GM23338 (cell line): ENCODE measurements at places on chromosomes 3 and 15. TPM values are rescaled to one million over a fixed set of nuclear protein-coding genes. Genes with fewer than 3 reads are reported as not detected.

DNA sequence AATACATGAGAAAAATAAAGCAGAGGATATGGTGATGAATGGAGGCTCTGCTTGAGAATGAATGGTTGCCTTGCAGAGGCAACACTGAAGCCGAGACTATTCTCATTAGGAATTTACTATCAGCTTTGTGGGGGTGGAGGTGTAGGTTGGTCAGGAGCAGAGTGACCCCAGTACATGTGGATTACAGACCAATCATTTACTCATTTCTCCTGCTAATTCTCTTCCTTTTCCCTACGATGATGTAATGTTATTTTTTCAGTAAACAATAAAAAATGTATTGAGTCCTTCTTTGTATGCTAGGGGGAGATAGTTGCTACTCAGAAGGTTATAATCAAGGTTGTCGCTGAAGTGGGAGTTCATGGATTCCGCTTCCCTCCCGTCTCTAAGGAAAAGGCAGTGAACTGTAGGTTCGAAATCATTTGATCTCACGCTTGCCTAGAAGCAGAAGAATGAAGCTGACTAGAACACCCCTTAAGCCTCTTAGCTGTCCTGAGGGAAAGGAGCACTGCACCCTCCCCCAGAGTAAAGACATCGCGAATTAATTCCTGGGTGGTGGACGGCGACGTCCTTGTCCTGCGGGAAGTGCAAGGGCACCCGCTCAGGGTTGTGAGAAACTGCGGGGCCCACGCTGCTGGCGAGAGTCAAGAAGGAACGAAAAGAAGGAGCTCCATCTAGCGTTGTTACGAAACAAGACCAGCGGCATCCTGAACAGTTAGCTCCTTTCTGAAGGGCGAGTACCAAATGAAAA is 213.2 kb upstream of the PFN2 start:
- H3K27ac ChIP-seq: no peak overlapping the region
- no peaks in the 10 kb centered on the region for H3K36me3 ChIP-seq
- DNase-seq: peak; percentile 92
- H3K27me3 ChIP-seq: 0 out of 2 replicates have a peak, but pooled peaks cover 4% of the 10 kb centered on the region
- H3K4me3 ChIP-seq: peak overlapping the region; percentile 53
- peaks cover 10% of the 10 kb centered on the region for H3K4me1 ChIP-seq

DNA sequence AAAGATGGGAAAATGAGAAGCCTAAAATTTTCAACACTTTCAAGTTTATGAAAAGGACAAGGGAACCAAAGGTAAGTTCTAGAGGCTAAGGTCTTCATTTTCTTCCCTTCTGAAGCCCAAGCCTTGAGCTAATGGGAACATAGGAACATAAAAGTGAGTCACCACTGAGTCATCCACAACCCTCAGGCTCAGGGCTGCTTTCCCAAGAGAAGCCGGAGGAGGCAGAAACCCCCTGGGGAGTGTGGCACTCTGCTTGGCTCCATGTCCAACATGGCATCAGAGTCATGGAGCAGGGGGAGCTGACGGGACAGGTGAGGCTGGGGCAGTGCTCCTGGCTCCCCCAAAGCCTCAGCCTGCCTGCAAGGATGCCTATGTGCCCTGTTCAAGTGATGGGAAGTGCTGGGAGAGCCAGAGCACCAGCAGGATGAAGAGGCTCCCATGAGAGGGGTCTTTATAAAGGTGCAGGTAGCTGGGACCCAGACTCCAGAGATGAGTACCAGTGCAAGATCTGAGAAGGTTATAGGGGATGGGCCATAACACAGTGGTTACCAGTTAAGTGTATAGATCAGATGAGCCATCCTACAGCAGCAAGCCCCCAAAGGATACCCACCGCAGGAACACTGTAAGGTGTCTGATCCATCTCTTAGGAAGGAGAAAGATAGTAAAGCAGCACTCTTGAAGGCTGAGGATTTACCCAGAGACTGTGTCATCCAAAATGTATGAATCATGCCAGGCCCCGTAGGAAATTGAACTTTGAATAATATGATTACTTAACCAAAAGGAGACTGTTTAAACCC is 31.8 kb upstream of the RYR3 start:
- no peak overlapping the region for H3K27ac ChIP-seq
- H3K4me3 ChIP-seq: peak overlapping the region; percentile 8; the same call in 1 of the 2 replicates
- DNase-seq: peak; percentile 40
- no peaks in the 10 kb centered on the region for H3K27me3 ChIP-seq
- H3K4me1 ChIP-seq: peaks cover 24% of the 10 kb centered on the region

GRCh38 chr3:186173224-186173815 is 64.4 kb upstream of the ETV5 start:
- H3K27me3 ChIP-seq: no peaks in the 10 kb centered on the region
- no peaks in the 10 kb centered on the region for H3K4me1 ChIP-seq
- H3K4me3 ChIP-seq: no peak overlapping the region
- DNase-seq: no peak

- H3K27me3 ChIP-seq: no peaks in the 10 kb centered on the region
- H3K4me3 ChIP-seq: no peak overlapping the region
- H3K36me3 ChIP-seq: peaks cover 4% of the 10 kb centered on the region; the same call in 1 of the 2 replicates
- no peak for DNase-seq
- peaks cover 10% of the 10 kb centered on the region; the same call in 1 of the 2 replicates for H3K4me1 ChIP-seq
Observed at GRCh38 chr15:77457905-77458265, 37.2 kb downstream of the HMG20A start.

- DNase-seq: no peak
- no peaks in the 10 kb centered on the region for H3K27me3 ChIP-seq
- H3K36me3 ChIP-seq: no peaks in the 10 kb centered on the region
- H3K4me1 ChIP-seq: no peaks in the 10 kb centered on the region
- H3K27ac ChIP-seq: no peak overlapping the region
- no peak overlapping the region for H3K4me3 ChIP-seq
Observed at GRCh38 chr3:161848376-161848775, 351.8 kb downstream of the OTOL1 start.

DNA sequence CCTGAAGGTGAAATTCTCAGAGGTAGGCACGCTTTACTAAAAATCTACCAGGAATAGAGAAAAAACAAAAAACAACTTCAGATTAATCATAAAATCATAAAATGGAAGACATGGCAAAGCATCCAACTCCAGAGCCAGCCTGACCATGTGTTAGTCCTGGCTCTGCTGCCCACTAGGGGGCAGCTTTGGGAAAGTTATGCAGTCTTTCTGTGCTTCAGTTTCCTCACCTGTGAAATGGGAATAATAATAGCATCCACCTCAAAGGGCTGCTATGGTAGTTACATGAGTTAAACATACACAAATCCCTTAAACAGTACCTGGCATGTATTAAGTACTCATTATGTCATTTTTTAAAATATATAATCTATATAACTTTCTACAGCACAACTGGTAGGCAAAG is 52.3 kb downstream of the WNT5A start:
- no peak overlapping the region for H3K4me3 ChIP-seq
- no peaks in the 10 kb centered on the region for H3K27me3 ChIP-seq
- no peaks in the 10 kb centered on the region for H3K4me1 ChIP-seq
- peak; percentile 81 for DNase-seq
- no peak overlapping the region for H3K27ac ChIP-seq

DNA sequence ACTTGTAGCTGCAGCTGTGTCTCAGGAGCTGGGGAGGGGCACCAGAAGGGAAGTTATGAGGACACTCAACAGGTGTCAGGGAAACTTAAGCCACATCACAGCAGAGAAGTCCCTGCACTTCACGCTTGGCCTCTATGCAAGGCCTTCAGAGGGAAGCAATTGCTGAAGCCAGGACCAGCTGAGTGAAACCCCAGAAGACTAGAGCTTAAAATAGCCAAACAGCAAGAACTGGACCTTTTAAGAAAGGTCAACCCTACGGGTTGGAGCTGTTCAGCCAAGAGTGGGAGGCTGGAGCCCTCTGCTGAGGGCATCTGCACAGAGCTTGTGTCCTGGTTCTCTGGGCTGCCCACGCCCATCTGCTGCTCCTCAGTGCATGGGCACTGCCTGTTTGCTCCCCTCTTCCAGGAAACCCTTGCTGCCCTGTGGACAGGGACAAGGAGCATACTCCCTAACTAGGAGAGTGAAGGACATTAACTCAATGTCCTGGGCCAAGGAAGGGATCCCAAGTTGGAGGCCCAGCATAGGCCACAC is 3.9 kb upstream of the GRAMD2A start:
- H3K36me3 ChIP-seq: peaks cover 64% of the 10 kb centered on the region
- H3K4me3 ChIP-seq: no peak overlapping the region
- 0 out of 2 replicates have a peak, but pooled peaks cover 9% of the 10 kb centered on the region for H3K4me1 ChIP-seq

DNA sequence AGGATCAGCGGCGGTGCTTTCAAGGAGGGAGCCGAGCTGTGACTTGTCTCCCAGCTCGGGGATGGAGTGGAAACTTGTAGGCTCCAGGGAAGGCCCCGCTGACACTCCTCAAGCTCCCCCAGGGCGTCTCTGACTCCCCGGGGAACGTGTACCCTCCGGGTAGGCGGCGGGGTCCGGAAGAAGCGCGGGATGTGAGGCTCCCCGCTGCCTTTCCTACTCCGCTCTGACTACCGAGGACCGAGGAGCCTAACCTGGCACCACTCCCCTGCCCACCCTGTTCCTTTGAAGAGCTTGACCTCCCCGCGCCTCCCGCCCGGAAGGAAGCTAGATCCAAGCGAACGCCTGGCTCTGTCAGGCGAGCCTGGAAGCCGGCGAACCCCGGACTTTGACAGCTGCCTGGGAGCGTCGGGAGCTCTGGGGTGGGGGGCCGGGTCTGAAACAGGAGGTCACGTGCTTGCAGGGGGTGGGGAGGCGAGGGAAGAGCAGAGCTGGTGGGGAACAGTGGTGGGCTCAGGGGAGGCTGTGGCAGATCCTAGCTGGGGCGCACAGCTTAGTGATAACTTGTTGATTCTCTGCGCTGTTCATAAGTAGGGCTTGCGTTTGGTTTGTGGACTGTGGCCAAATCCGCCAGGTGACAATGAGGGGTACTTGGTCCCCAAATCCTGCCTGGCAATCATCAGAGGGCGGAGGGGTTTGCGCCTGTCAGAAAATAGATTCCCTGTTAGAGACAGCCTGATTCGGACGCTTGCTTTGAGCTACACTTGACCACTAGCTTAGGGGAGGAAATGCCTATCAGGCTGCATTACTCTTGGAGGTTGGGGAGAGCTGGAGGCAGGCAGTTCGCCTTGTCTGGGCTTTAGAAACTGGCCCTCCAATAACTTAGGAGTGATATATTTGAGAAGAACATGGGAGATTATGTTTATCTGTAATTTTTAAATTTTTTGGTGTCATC is 1.2 kb downstream of the CLSTN2 start:
- peaks cover 37% of the 10 kb centered on the region for H3K27me3 ChIP-seq
- peak; percentile 71 for DNase-seq
- H3K4me1 ChIP-seq: no peaks in the 10 kb centered on the region; the same call in 1 of the 2 replicates
- no peaks in the 10 kb centered on the region for H3K36me3 ChIP-seq

DNA sequence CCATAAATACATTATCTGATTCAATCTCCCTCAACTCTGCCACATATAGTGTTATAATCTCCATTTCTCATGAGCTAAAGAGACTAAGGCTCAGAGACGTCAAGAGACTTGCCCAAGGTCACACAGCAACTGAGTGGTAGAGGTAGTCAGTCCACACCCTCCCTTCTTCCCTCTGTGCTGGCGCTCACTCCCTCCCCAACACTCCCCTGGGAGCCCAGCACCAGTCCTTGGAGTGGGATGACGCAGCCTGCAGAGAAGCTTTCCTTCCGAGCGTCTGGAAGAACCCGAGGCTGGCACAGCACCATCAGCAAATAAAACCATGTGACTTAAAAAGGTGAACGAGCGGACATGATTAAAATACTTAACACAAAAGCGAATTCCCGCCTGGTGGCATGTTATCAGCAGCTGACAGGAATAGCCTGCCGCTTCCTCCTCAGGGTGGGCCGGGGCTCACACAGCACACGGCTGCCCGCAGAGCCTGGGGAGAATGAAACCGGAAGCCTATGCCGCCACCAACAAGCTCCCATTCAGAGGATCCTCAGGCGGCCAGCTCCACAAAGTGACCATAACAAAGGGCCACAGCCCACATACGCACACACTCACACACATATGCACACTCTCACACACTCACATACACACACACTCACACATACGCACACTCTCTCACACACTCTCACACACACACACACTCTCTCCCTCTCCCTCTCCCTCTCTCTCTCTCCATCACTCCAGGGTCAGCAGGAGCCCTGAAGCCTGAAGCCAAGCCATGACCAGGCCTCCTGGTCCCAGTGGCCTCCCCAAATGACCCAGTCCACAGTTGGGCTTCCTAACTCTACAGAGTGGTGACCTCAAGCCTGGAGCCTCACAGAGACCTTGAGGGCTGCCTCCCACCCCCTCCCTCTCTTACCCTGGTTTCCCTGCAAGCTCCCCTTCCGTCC is 120.5 kb downstream of the XXYLT1 start:
- no peaks in the 10 kb centered on the region for H3K36me3 ChIP-seq
- peak; percentile 85 for DNase-seq
- peaks cover 69% of the 10 kb centered on the region for H3K4me1 ChIP-seq
- H3K4me3 ChIP-seq: peak overlapping the region; percentile 41
- H3K27ac ChIP-seq: peak overlapping the region; percentile 97
- no peaks in the 10 kb centered on the region for H3K27me3 ChIP-seq

DNA sequence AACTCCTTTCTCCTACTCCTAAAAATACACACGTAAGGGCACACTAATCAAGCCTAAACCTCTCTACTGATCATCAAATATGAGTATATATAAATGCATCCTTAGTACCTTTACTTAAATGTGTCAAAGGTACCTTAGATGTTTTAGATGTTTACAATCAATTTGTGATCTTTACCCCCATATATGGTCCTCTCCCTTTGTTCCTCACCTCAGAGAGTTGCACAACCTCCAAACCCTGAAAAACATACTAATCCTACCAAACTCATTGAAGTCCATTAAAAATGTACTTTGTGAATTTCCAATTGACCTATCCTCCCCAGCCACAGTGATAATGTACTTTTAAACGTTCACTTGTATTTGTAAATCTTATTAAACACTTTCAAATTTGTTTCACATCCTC is 249.1 kb downstream of the STAG1 start:
- no peak overlapping the region for H3K27ac ChIP-seq
- H3K27me3 ChIP-seq: no peaks in the 10 kb centered on the region
- H3K4me3 ChIP-seq: no peak overlapping the region
- no peaks in the 10 kb centered on the region for H3K4me1 ChIP-seq
- H3K36me3 ChIP-seq: no peaks in the 10 kb centered on the region
- DNase-seq: no peak

GRCh38 chr3:98972720-98973119 is 71.2 kb upstream of the DCBLD2 start:
- no peak overlapping the region for H3K27ac ChIP-seq
- no peaks in the 10 kb centered on the region for H3K27me3 ChIP-seq
- no peak overlapping the region for H3K4me3 ChIP-seq
- no peaks in the 10 kb centered on the region for H3K4me1 ChIP-seq
- H3K36me3 ChIP-seq: no peaks in the 10 kb centered on the region; the same call in 1 of the 2 replicates

DNA sequence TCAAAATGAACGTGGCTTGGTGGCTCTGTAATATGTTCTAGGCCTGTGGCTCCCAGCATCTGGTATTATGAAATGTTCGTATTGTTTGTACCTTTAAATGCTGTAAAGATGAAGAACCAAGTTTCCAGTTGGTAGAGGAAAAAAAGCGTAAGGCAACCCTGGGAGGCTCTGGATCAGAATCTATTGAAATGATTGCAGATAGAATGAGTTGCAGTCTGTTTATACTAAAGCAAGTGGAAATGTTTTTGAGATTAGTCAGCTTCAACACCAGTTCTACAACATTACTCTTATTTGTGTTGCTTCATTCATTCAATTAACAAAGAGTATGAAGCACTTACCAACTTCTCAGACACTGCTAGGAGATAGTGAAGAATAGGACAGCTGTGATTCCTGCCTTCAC is 5.3 kb downstream of the ARL6IP5 start:
- no peaks in the 10 kb centered on the region for H3K27me3 ChIP-seq
- no peak overlapping the region for H3K4me3 ChIP-seq
- H3K27ac ChIP-seq: no peak overlapping the region

The FANCD2OS gene
- total RNA-seq: not detected in 2 replicates

The ROBO1 gene
- total RNA-seq: 63.8 and 78.3 TPM in 2 replicates

The SH2D7 gene
- total RNA-seq: not detected in 2 replicates

The CDHR4 gene
- 0.24 TPM in 1 of 2 replicates, not detected in the other for total RNA-seq

The ZNF385D gene
- 2.4 and 2.7 TPM in 2 replicates for total RNA-seq

The IGF1R gene
- 92.2 and 95.6 TPM in 2 replicates for total RNA-seq

The DCP1A gene
- 14.8 and 19.3 TPM in 2 replicates for total RNA-seq

The MCCC1 gene
- 20.2 and 24.4 TPM in 2 replicates for total RNA-seq

The DYNC1LI1 gene
- total RNA-seq: 45.1 and 52.9 TPM in 2 replicates

The CHRM5 gene
- not detected in 2 replicates for total RNA-seq
